ENCODE measurements at places on chromosomes 2 and 18.

- no peak for DNase-seq
Measured at GRCh38 chr18:38475686-38476085, 910.1 kb upstream of the CELF4 start.

DNA sequence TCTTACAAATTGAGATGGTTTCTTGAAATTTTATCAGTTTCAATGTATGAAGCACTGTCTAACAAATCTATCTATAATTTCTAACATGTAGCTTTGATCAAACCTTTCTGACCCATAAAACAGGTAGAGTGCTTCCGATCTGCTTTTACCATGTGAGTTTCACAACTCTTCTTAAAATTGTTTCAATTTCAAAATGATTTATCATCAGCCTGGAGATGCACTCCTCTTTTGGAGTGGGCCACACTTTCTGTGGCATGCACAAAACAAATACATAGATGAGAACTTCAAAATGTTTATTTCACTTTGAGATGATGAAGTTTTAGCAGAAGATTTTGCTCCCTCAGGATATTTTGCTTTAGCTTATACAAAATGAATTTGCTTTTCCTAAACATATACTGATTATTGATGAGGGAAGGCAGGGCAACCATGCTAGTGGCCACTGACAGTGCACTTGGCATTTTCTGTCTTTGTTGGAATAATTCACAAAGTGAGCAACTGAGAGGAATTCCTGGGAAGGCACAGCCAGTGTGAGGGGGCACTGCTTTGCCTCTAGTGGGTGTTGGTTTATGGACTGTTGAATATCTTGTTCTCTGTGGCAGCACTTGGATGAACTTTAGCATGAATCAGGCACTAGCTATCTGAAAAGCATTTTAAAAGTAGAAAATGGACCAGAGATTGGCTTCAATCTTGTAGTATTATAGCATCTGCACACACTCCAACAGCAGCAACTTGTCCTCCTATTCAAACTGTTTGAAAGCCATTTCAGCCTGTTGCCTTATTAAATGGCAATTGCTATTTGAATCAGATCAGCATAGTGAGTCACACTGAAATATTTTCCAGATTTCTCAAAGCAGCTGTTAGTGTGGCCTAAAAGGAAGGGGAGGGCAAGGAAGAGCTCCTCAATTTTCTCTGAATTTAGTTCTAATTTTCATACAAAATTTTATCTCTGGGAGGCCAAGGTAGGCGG, 193.2 kb downstream of the CCDC85A start:
- no peak for DNase-seq

GRCh38 chr2:160293391-160294091, 93.5 kb upstream of the ITGB6 start:
- DNase-seq, result no peak

GRCh38 chr18:79327199-79327721, 68.5 kb upstream of the NFATC1 start:
- DNase-seq, result no peak

GRCh38 chr18:35457140-35457704, 40.5 kb downstream of the INO80C start:
- no peak for DNase-seq

- peak; percentile 47 for DNase-seq
Measured at GRCh38 chr2:25982273-25982967, at the start of gene KIF3C. TSS of gene KIF3C (minus strand) at chr2:25982497. CDS start at chr2:25981917, 580 bp downstream.

GRCh38 chr18:80178935-80179818, 68.1 kb downstream of the PARD6G start:
- no peak for DNase-seq

- DNase-seq, result no peak
Measured at GRCh38 chr2:221810245-221810644, 238.1 kb upstream of the EPHA4 start.

- DNase-seq, result no peak
Measured at GRCh38 chr2:44753552-44754285, 187.8 kb upstream of the SIX3 start.

DNA sequence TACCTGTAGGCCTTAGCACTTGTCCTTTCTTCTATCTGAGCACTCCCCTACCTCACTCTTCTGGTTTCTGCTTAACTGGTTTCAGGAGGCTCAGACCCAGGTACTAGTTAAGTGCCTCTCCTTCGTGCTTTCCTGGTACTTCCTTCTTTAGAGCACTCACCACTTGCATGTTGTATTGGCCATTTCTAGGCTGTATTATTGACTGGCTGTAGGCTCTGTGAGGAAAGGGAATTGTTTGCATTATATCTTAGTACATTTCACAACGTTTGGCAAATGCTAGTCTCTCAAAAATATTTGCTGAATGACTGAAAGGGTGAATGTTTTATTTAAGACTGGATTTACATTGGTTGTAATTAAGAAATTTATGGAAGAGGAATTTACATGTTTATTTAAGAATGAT, 36.0 kb upstream of the SCN1A start:
- no peak for DNase-seq

- no peak for DNase-seq
Measured at GRCh38 chr2:59726228-59727120, 827.0 kb downstream of the BCL11A start.

DNA sequence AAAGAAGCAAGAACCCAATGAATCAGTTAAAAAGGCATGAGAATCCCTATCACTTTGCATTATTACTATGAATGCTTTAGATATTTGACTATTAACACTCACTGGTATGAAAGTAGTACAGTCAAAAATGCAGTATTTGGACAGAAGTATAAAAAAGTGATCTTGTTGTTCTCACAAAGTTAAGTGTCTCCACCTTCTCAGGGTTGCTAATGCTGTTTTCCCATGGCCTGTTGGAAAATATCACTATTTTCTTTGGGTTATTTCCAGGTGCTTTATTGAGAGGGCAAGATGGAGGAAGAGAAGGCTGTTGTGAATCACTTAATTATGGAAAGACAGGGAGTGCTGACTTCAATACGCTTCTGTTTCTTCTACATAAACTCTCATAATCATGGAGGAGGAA, 13.6 kb upstream of the CREB1 start:
- no peak for DNase-seq

DNA sequence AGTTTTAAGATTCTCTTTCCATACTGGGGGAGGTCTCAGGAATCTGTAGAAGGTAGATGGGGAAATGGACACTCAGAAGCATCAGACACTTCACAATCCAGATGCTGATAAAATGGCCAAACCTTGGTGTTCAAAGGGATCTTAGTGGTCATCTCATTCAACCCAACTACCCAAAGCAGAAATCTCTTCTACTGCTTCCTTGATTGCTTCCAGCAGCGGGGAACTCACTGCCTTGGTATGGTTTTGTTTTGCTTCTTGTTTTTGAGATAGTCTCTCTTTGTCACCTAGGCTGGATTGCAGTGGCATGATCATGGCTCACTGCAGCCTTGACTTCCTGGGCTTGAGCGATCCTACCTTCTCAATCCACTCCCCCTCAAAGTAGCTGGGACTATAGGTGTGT, 39.3 kb upstream of the PTMA start:
- no peak for DNase-seq

GRCh38 chr18:30970196-30970816, 72.2 kb downstream of the DSC3 start:
- DNase-seq, result no peak

- no peak for DNase-seq
Measured at GRCh38 chr2:98823196-98824170, 92.6 kb upstream of the MGAT4A start.

DNA sequence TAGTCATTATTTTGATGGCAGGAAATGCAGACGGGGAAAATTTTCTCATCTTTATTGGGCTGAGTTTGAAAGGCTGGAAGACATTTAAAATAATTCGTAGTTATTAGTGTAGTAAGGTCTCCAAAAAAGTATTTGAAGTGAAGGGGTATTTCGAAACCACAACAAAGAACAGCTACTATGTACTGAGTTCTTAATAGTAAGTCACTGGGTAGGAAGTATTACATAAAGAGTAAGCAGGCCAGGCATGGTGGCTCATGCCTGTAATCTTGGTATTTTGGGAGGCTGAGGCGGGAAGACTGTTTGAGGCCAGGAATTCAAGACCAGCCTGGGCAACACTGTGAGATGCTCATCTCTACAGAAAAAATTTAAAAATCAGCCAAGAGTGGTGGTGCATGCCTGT, 113.6 kb downstream of the MEP1B start:
- DNase-seq, result no peak

DNA sequence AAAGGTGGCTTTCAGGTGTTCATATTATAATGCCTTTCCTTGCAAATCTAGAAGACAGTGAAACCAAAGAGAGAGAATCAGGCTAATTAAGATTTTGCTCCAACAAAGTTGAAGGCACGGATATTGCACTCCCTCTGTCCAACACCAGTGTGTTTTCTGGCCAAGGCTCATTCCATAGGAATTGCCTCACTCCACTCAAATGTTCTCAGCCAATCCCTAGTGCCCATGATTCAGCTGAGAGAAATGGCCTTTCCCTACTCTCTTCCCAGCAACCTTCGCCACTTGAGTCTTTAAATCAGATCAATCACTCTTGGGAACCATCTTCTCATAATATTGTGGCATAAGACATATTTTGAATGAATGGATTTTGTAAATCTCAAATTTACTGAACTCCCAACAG, 768.2 kb upstream of the ACVR2A start:
- DNase-seq, result no peak

DNA sequence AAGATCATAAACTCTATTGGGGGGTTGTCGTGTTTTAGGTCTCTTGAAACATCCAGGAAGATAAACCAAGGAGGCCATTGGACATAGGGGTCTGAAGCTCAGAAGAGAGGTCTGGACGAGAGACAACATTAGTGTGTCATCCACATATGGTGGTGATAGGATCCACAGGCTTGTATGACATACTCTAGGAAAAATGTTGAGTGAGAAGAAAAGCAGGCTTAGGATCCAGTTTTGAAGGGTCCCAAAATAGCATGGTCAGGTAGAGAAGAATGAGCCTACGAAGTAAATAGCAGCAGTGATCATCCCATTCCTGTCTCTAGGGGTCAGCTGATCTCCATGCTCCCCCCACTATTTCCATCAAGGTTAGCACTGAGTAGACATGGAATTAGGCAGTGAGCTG, 166.8 kb downstream of the ANKRD30B start:
- no peak for DNase-seq

DNA sequence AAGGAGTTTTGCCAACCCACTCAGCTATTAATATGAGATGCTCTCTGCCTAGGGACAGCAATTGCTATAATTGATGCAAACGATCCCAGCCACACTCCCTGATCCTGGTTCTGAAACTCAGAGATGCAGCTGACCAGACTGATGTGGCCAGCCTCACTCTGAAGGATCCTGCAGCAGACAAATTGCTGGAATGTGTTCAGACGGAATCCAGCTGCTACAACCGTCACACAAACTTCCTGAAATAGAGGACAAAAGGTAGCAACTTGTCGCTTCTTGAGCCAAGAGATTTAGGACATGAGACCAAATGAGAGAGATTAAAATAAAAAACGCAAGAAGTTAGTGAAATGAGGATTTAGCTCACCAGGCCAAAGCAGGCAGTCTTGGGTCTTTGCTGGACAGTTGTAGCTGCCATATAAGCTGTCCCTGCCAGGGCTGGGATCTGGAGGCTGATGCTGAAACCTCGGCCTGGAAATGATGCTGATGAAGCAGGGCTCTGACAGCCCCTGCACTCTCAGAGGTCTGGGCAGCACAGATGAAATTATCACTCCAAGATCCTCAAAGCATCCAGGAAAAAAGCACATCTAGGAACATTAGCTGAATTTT, 8.3 kb upstream of the YWHAQ start:
- DNase-seq, result no peak

DNA sequence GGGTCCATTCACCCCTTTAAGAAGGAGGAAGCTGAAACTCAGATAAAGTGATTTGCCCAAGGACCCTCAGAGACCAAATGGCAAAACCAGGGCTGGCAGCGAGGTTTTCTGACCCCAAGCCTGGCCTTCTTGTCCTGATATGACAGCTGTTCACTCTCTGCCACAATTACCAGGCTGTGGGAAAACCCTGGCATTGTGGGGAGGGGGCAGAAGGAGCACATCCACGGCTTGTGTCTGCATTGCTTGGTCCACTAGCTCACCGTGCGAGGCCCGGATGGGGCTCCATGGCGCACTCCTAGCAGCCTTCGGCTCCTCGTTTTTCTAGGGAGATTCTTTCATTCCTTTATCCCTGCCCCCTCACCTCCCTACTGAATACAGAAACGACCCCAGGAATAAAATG, 143.4 kb upstream of the SIX2 start:
- no peak for DNase-seq

GRCh38 chr2:182970486-182970885, 67.8 kb downstream of the NCKAP1 start:
- DNase-seq, result no peak

GRCh38 chr2:27152102-27152795, 3.4 kb downstream of the TCF23 start:
- no peak for DNase-seq

DNA sequence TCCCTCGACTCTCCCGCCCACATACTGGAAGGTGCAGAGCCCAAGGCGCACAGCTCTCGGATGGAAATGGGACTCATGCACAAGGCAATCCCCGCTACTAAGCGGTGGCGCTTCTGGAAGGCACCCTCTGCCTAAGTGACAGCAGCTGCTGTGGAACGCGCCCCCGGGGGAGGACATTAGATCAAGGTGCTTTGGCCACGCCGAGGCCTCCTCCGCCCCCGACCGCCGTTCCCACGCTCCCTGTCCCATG, 202 bp downstream of the MCEE start:
- no peak for DNase-seq

- no peak for DNase-seq
Measured at GRCh38 chr2:195612611-195613495, 44.2 kb upstream of the SLC39A10 start.

DNA sequence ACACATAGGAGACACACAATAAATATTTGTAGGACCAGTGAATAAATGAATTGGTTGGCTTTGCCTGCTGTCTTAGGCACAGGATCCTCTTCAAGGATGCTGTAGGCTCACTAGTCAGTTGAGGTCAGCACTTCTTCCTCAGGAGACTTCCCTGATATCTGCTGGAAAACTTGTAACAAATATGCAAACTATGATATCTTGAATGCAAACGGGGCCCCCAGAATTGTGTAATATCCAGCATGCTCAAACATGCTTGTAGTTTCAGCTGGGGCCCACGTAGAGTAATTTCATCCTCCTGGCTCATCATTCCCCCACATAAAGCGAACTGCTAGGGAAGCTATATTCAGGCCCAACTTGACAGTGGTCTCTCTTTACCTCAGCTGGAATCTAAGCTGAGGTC, 43.6 kb downstream of the POLE4 start:
- DNase-seq, result no peak

DNA sequence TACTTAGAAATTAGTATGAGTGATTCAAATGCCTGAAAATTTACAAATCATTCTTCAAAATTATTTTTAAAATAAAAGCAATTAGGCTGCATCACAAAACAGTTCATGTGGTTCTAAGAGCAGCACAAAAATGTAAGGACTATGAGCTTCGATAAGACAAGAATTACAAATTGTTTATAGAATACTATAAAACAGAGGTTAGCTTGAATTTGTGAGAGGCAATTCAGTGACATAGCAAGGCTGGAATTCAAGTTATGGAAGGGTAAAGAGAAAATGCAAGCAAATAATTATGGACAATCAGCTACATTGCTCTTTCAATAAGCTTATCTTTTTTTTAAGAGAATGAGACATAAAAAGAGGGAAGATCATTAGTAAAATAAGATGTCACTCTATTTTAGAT, 7.1 kb upstream of the XIRP2 start:
- no peak for DNase-seq
